ENCODE measurements at places on chromosomes 11 and 22.

GRCh38 chr11:74288161-74288560 lies 23.3 kb downstream of the P4HA3 start:
- DNase-seq: no peak

GRCh38 chr22:50702261-50702671 lies 29.6 kb downstream of the SHANK3 start:
- DNase-seq: no peak

DNA sequence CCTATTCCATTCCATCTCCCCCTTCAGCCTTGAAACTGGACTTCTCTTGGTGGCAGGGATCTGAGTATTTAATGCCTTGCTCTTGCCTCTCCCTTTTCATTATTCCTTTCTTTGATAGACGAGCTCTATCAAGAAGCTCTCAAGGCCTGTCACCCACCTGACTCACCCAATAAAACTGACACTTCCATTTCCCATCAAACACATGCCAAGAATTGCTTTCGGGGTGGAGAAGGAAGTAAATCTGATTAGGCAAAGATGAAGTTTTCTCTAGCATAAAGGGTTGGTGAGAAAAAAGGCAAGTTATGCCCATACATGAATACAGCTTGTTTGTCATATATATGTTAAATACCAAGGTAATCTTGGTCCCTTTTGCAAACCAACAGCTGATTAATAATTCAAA lies 34.9 kb upstream of the MYEOV start:
- no peak for DNase-seq

GRCh38 chr11:69232821-69233743 lies 60.9 kb upstream of the MYEOV start:
- no peak for DNase-seq

DNA sequence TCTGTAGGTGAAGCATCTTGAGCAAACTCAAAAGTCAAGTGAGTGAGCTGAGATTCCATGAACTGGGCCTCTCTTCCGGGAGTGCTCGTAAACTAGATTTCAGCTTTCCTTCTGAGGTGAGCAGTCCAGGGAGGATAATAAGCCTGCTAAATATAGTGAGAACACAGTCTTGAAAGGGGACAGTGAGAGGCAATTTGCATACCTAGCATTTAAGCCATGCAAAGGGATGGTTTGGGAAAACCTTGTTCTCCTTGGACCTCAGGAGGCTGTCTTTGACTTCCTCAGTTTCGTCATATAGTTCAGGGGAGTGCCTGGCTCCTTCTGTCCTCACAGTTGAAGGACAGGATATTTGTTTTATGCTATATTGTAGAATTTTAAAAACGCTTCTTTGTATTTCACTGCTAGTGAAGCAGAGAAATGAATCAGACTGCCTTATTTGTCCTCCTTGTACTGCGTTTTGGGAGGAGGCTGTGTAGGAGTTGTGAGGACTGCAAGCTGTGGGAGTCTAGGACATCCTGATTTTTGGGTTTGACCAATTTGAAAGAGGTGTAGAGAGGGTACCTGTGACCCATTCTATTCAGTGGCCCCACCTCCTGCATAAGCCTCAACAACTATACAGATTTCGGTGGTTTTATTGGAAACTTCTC lies 11.0 kb upstream of the SORL1-AS1 start:
- no peak for DNase-seq

GRCh38 chr11:105265845-105266244 lies 126.3 kb upstream of the CARD18 start:
- no peak for DNase-seq
